ENCODE measurements at places on chromosomes 3 and 15.

GRCh38 chr3:8445861-8446260, 55.8 kb upstream of the LMCD1 start:
- DNase-seq: peak; percentile 98

GRCh38 chr3:128988286-128988685, 5.6 kb downstream of the CFAP92 start:
- DNase-seq: no peak

GRCh38 chr3:48538451-48538850, 18.2 kb downstream of the PFKFB4 start:
- DNase-seq: no peak

DNA sequence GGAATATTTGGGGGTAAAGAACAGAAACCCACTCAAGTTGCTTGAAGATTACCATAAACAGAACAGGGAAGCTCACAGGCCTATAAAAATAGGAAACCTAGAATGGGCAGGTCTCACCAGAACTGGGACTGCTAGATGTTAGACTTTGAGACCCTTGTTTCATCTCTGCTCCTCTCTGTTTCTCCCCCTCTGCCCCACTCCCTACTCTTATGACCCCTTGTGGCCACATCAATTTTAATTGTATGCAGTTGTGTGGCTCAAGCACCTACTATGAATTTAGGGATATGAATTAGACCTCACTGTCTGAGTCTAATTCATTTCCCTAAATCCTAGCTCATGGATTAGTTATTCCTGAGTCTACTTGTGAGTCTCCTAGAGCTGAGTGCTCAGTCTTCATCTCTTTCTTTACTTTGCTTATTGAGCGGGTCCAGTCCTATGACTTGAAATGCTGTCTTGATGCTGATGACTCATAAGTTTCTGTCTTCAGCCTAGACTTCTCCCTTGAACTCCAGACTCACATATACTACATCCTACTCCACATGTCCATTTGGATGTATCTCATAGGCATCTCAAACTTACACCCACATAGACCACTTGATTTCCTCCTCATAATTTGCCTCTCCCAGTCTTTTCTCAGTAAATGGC, 78.7 kb downstream of the ITPR1 start:
- peak; percentile 32 for DNase-seq

- DNase-seq: no peak
These were observed 28.8 kb upstream of the MKRN3 start for GRCh38 chr15:23536659-23537058.

- DNase-seq: peak; percentile 48
These were observed 122.8 kb downstream of the GMNC start for GRCh38 chr3:190739641-190740185.

GRCh38 chr3:122283796-122284445, 41.1 kb upstream of the CSTA start:
- DNase-seq: no peak

GRCh38 chr3:109806929-109807328, 469.6 kb upstream of the DPPA4 start:
- DNase-seq: peak; percentile 80

- no peak for DNase-seq
These were observed 7.6 kb downstream of the PLXNB1 start for GRCh38 chr3:48422272-48422671.

DNA sequence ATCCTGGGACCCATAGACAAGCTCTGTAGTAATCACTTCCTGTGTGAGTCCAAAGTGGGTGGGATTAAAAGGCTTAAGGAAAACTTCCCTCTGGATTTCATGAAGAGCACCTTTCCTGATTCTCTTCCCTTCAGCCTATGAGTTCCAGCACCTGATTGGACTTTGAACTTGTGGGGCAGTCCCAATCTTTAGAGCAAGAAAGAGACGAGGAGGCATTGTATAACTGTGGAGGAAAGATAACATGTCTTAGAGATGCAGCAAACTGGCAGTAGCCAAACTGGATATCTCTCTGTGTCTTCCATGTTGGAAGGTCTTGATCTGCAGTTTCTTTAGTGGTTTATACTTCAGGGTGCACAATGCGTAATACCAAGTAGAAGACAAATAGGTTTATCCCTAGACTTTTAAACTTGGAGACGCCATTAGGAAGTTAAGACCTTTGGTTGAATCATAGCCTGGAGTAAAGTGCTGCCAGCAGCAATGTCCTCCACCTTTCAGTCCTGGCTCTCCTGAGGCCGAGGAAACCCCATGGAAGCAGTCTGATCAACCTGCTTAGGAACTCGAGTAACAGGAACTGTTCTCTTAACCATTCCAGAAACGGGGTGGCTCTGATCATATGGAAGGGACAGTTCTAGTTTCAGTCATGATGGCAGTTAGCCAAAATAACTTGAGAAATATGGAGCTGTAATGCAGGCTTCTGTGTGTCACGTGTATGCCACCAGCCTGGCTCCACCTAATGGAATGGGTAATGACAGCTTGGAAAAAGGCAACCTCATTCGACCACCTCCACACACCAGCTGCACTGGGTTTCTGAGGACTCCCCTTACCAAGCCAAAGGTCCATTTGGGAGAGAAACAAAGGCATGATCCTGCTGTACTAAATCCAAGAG, 4.7 kb downstream of the EIF1B start:
- peak; percentile 32 for DNase-seq

DNA sequence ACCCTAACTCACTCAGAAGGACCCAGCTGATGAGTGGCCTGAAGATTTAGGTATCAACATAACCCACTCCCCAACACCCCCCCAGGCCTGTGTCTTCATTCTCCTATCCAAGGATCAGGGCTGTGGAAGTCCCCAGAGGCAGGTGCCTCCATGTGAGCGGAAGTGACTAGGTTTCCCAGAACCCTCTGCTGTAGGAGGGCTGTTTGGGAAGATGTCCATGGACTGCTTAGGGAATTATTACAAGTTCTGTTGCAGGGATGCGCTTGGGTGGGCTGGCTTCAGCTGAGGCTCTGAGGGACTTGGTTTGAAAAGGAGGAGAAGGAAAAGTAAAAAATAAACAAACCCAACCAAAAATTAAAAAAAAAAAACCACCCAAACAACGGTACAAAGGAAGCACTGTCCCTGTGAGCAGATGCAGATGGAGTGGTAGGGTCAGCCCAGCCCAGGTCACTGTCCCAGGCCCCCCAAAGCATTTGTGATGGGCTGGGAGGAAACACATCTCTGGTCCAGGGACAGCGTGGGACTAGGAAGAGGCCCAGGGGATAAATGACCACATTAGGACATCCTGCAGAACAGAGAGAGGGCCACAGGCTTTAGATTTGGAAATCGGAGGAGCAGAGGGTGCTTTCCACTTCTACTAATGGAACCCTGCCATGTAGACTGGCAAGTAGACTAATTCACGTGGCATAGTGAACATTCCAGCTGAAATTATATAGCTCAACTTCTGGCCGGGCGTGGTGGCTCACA, 12.2 kb upstream of the APOD start:
- no peak for DNase-seq

DNA sequence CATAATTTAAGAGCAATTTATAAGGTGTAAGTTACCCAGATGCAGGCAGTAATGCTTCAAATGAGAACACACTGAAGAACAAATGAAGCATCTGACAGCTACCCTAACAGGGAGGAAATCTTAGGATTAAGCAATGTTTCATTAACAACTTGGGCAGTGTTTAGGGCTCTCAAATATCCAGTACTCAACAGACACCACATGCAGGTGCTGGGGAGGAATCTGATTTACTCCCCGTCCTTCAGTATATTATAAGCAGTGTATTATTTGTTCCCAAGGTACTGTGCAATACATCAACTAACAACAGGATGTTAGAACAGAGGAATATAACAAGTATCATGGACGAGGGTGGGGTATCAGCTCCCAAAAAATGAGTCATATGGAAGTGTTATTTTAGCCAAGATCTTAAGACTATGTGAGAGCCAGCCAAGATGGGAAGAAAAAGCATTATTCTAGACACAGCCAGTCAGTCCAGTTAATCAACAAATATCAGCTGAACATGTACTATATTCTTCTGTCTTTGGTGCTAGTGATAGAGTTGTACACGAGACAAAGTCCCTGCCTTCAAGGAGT, 20.4 kb downstream of the BTBD1 start:
- peak; percentile 82 for DNase-seq

DNA sequence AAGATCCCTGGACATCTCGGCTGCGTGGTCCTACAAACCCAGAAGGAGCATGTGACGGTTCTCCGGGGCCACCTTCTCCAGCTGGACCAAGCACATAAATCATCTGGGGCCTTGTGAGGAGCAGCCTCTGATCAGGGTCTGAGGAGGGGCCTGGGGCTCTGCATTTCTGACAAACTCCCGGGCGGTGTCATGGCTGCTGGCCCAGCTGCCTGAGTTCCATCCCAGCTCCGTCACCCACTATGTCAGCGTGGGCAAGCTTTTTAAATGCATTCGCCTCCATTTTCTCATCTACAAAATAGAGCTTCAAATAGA, 126.3 kb upstream of the MEF2A start:
- no peak for DNase-seq

- DNase-seq: peak; percentile 12
These were observed 33.7 kb downstream of the BNC1 start for GRCh38 chr15:83250781-83251180.

DNA sequence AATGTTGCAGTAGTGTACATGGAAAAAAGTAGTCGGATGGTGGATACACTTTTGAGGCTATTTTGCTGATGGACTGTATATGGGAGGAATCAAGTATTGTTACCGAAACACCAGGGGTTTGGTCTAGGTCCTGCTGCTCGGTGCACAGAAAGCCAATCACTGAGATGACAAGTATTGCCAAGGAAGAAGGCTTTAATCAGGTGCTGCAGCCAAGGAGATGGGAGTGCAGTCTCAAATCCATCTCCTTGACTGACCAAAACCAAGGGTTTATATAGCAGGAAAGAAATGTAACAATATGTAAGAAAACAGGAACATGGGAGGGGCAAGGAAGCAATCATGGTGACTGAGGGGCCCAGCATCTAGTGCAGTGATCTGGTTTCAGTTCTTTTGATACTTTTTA, 2.8 kb upstream of the ACVR2B start:
- DNase-seq: no peak

DNA sequence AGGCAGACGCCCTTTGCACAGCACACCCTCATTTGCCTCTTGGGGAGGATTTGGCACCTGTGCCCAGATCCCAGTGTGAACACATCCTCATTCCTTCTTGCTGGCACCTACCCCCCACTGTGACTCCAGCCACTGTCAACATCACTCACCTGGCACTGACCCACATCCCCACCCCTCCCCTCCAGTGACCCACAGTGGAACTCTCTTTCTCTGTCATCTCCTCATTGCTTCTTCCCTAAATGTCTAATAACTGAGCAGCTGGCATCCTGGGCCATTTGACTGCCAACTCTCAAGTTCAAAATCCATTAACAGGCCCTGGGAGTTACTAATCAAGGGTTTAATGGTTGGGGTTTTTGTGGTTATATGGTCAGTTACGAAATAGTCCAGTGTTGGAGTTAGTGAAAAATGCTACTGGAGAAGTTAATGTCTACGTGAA, 14.4 kb downstream of the SNAPC5 start:
- peak; percentile 38 for DNase-seq

GRCh38 chr15:96553931-96554330, 223.4 kb downstream of the NR2F2 start:
- DNase-seq: no peak

- no peak for DNase-seq
These were observed 91.7 kb upstream of the MBNL1 start for GRCh38 chr3:152176998-152177397.

DNA sequence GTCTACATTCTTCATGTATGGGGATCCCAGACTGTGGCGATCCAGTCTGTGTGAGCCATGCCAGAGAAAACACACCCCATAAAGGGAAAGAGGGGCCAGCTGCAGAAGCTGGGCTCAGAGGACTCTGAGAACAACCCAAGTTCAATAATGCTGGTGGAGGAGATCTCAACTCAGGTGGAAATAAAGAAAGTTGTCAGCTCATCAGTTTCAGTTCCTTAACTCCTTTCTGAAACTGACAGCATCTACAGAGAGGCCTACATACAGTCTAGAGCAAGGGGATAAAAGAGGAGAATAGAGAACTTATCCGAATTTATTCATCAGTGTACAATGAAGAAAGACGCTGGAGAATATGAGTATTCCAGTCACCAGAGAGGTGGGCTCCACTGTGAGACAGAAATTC, 77.0 kb downstream of the NTRK3 start:
- DNase-seq: no peak
